ENCODE measurements at places on chromosomes 6 and 20.

- DNase-seq = no peak
Observed at GRCh38 chr20:20768202-20768815, 55.9 kb upstream of the RALGAPA2 start.

DNA sequence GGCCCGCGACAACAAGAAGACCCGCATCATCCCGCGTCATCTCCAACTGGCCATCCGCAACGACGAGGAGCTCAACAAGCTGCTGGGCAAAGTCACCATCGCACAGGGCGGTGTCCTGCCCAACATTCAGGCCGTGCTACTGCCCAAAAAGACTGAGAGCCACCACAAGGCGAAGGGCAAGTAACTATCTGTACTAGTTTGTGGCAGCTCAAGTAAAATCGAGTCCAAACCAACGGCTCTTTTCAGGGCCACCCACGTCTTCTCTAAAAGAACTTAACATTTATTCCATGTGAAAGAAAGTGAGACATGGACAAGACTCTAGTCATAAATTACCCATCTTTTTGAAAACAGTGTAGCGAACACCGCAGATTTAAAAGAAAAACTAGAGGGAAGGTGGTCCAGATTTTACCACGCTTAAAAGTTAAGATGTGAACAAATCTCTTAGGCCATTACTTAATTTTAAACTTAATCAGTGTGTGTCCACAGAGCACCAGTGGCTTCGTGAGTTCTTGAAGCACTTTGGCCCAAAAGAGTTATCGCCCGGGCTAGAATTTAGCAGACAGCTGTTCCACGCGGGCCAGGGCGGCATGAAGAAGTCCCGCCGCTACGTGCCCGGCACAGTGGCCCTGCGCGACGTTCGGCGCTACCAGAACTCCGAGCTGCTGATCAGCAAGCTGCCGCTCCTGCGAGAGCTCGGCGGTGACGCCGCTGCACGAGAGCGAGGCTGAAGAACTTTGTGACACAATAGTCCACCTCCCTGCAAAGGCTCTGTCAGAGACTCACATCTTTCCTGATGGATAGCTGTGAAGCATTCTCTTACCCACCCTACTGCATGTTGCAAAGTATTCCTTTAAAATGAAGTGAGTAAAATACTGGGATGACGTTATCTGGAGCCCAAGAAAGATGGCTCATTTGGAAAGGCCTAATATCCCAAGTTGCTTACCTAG, 113.9 kb upstream of the PRSS16 start:
- no peak for DNase-seq

DNA sequence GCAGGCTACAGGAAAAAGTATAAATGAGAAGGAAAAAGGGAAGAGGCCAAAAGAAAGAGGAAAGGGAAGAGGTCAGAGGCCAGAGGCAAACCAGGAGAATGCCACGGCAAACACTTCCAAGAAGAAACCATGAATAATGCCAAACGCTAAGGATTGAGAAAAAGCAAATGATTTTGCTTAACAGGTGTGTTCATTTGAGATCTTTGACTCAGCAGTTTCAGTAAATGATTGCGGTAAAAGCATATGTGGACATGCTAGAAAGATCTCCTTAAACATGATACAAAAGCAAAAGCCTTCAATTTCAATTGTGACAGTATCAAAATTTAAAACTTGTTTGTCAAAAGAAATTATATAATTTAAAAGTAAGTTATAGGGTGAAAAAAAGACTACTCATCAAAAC, 70.6 kb downstream of the UBE3D start:
- DNase-seq = no peak

DNA sequence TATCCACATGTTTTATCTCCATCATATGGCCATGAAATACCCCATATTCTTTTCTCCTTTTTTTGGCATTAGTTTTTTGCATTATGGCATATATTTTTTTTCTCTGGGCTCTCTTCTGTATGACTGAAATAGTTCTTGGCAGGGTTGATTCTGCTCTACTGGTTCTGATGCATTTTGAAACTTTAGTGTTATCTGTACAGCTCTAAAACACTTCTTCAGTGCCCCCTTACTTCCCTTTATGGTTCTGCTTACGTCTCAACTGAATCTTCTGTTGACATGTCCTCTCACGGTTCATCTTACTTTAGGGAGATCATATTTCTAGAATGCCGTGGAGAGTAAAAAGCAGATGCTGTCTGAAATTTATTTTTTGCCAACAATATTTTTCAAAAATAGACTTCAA, 23.2 kb upstream of the TXNDC5 start:
- no peak for DNase-seq

- no peak for DNase-seq
Observed at GRCh38 chr6:138145402-138145801, 16.3 kb upstream of the ARFGEF3 start.

GRCh38 chr20:60203451-60203850, 245.2 kb downstream of the CDH26 start:
- no peak for DNase-seq

GRCh38 chr6:35082733-35083403, 58.3 kb downstream of the TCP11 start:
- DNase-seq = no peak

DNA sequence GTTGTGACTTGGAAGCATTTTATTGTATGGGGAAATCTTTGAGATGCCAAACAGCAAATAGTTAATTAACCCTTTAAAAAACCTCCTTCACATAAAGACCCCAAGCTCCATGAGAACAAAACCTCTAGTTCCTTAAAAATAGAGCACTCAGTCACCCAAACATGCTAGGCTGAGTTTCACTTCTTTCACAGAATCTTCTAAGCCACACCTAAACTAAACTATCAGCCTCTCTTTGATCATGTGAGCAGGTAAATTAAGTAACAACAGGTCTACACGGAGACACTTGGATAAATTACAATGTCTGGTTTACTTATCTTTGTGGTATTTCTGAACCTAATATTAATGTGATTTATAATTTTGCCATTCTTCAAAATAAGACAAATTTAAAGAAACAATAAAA, 205.2 kb upstream of the MARCKS start:
- no peak for DNase-seq

DNA sequence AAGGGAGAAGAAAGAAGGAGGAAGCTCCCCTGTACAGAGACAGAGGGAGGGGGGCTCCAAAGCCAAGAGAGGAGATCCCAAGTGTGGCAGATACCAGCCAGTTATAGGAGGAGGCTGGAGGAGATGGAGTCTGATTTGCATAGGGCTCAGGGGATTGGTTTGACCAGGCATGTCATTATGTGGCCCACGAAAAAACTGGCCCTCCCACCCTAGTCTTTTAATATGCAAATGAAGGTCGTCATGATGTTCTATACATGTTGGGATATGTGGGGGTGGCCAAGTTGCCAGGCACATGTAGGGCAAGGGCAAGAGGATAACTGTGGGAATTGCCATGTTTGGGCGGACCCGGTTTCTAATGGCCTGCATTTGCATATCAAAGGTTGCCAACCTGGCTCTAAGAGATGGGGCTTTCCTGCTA, 17.6 kb upstream of the ZFP64 start:
- DNase-seq = no peak

DNA sequence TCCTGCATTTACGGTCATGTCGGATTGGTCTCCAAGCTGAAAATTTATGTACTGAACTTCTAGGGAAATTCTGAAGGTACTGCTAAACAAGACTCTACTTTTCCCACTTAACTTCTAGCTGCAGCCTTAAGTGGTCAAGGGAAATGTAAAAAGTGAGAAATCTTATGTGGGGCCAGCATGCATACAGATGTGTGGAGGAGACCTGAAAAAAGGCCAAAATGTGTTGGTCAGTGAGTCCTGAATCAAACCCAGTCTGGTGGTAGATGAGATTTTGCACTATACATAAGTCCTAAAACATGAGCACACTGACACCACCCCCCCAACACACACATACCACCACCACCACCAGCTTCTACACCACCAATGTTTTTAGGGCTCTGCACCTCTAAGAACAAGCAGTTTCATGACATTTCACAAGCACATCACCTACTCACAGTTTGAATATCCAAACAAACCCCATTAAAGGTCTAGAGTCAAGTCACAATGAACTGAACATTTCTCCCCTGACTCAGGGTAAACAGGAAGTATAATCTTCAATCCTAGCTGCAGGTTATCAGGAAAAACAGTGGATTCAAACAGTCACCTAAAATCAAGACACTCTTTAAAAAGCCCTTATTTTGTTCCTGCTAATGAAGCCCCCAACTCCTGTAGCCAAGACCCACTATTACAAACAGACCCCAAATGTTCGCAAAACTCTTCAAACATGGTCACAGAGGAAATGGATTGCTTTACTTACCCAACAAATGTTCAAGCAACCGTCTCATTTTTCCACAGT, 1.6 kb downstream of the ZMYND8 start:
- no peak for DNase-seq

DNA sequence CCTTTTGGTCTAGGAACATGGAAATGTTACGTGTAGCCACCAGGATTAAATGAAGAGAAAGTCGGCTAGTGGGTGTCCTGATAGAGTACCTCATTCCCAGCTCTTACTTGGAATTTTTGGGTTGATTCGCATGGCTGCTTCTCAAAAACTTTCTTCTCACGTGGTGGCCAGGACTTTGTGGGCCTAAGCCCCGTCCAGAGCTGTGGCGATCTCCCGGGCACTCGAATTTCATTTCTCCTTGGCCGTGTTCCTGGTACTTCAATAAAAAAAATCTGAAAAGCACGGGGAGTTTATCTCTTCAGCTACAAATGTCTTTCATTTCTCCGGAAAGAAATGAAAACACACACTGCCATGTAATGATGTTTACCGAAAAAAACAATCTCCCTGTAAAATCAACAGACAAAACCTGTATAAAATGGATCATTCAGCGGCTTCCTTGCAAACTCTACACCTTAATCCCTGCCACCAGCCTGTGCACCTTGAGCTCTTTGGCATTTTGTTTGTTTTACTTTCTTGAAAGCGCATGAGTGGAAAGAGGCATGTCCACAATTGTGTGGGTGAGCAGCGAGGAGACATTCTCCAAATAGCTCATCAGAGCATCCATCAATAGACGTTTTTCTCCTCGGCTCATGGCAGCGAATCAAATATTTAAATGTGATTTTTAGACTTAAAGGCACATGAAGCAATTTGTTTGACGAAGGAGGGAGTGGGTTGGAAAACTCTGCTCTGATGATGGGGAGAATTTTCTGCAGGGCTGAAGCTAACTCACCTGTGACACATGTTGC, 173.1 kb downstream of the TFAP2C start:
- no peak for DNase-seq

DNA sequence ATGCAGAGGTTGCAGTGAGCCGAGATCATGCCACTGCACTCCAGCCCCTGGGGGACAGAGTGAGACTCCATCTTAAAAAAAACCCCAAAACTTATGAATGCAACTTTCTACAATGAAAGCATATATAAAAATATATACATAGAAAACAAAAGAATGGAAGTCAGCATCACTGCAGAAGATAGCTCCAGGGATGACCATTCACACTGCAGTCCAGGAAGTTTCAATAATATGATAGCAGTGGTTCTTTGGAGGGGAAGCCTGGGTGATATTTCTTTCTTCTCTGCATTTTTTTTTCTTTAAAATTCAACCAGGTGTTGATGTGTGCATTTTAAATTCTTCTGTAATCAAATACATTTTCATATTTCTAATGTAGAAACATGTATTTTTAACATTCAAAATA, 12.3 kb downstream of the HLA-G start:
- DNase-seq = no peak

DNA sequence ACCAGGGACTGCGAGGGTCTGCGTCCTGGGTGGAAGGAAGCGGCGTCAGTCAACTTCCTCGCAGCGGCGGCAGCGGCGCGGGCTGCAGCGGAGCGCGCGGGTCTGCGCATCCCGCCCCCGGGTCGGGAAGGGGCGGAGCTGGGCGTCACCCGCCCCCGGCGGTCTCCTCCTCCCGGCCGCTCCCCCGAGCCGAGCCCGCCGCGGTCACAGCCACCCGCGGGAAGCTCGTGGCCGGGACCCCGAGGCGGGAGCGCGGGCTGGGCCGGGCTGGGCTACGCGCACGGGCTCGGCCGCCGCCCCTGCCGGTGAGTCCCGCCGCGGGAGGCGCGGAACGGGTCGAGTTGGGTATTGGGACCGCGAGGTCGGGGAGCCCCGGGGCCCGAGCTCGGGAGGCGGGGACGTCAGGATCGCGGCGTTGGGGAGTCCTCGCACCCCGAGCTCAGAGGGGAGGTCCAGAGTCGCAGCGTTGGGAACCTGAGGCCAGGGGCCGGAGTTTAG, at the start of gene PAQR8:
Gene PAQR8 (plus strand): TSS at position 207 of the 498 bp plus-strand sequence. CDS start 41,063 bp downstream, outside the sequence.
- DNase-seq = no peak

GRCh38 chr20:61304750-61305149, 52.7 kb downstream of the CDH4 start:
- no peak for DNase-seq

- no peak for DNase-seq
Observed at GRCh38 chr6:45606831-45607400, 229.2 kb upstream of the SUPT3H start.

- no peak for DNase-seq
Observed at GRCh38 chr6:3190056-3190455, 32.7 kb upstream of the TUBB2A start.

GRCh38 chr6:22043284-22043962, 253.4 kb downstream of the PRL start:
- DNase-seq = no peak

DNA sequence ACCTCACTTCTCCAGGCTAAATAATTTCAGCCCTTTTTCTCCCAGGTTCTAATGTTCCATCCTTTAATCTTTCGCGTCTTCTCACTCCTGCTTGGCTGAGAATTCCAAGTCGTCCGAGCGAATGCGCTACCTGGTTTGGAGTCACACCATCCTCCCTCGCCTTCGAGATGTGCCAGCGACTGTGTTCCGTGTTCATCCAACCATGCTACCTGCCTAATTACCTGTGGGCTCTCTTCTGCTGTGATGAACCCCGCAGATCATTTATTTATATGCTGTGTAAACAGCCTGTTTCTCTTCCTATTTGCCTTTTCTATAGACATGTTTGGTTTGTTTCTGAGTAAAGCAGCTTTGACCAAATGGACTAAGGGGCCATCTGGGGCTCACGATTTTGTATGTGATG, 83.5 kb upstream of the TMEM181 start:
- peak; percentile 44 for DNase-seq

GRCh38 chr6:134854366-134854765, 95.5 kb downstream of the ALDH8A1 start:
- DNase-seq = no peak

Data from NCI-H2081 treated with DMSO at 0.1 percent for 48 hours (cell line).